ENCODE measurements at places on chromosomes 2 and 18.

DNA sequence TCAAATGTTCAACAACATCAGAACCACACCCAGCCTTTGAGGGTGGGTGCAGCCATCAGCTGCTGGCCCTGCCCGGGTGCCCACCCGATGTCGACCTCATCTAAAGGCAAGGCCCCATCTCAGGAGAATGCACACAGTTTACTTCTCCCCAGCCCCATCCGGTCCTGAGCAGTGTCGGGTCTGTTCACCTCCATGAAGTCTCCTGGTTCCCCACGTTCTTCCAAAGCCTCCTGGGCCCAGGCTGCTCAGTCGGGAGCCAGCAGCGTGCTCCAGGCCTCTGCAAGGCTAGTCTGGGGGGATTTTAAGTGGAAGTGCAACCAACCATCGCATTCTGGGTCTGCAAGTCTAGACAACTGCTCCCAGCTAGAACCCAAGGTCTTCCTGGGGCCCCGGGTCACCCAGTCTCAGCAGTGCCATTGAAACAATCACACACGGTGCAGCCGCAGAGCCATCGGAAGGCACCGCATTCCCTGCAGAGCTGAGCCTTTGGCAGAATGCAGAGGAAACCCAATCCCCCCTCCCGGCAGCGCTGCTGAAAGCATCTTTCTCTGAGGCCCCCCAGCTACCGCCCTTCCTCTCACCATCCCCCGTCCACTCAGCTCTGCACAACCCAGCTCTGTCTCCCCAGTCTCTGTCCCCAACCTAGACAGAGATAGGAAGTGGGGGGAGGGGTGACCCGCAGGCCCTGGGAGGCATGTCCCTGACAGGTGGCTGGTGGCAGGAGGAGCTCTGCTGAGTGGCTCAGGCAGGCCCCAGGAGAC, 8.5 kb downstream of the ESPNL start:
- peak; percentile 77 for DNase-seq

GRCh38 chr2:176187899-176188773, at the start of gene HOXD1:
HOXD1 (plus strand) TSS chr2:176188668; CDS start chr2:176188802, 134 bp downstream.
- DNase-seq, result no peak

DNA sequence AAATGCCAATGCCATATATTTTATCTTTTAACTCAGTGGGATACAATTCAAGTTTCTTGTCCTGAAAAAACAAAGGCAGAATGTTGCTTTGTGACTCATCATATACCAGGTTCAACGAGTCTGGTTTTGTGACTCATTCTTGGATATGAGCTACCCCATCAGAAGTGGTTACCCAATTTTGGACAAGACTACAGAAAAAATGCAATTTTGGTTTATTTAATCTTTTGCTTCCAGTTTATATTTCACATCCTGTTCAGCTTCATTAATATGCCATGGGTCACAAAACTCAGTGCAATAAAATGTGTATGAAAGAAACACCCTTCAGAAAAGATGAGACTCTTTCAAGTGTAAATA, 25.0 kb downstream of the FN1 start:
- no peak for DNase-seq

DNA sequence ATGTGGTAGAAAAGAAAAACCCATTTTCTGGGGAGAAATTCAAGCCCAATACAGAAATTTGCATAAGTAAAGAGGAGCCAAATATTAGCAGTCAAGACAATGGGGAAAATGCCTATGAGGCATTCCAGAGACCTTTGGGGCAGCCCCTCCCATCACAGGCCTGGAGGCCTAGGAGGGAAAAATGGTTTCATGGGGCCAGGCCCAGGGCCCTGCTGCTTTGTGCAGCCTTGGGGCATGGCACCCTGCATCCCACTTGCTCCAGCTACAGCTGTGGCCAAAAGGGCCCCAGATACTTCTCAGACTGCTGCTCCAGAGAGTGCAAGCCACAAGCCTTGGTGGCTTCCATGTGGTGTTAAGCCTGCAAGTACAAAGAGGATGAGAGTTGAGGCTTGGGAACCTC, 51.3 kb upstream of the CYP1B1 start:
- no peak for DNase-seq

DNA sequence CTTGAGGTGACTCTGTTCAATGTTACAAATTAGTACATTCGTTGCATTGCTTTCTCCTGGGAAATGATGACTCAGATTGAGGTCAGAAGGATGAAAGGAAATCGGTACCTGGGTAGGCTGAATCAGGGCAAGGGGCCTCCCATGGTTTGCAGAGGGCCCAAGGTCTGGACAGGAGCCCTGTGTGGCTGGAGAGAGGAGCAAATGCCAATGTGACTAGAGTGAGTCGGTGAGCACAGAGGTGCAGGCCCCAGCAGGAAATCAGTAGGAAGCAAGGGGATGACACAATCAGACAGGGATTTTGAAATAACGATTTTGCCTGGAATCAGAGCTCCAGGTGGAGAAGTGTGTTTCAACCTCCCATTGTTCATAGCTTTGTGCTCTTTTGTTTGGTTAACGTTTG, 118.9 kb downstream of the CCDC102B start:
- no peak for DNase-seq

- DNase-seq, result no peak
Measured at GRCh38 chr2:84939426-84940087, 31.4 kb upstream of the KCMF1 start.

DNA sequence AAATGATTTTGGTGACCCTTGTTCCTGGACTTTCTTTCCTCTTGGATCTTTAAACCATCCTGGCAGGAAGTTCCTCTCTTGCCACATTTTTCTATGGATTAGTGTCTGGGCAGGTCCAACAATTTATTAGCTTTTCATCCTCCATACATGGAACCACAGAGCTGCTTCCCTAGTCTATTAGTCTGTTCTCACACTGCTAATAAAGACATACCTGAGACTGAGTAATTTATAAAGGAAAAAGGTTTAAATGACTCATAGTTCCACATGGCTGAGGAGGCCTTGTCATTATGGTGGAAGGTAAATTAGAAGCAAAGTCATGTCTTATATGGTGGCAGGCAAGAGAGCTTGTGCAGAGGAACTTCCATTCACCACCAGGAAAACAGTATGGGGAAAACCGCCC, 122.9 kb downstream of the DDX1 start:
- DNase-seq, result no peak

All from Jurkat, Clone E6-1 (cell line).